ENCODE measurements at places on chromosomes 1 and 21.
A peak's percentile ranks its signal among the peaks of the same experiment; 100 is the strongest.

DNA sequence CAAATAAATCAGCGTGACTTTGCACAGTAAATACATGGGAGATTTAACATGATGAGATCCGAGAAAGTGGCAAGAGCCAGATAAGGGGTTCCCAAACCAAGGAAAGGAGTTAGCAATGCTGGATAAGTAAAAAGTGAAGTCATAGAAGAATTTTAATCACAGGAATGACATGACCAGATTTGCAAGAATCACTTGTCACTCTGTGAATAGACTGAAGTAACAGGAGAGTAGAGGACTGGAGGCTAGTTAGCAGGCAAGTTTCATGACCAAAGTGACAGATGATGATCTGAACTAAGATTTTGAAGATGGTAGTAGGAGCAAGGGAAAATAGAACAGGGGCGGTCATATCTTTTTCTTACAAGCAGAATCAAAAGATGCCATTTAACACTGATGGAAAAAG is 8.4 kb downstream of the CFH start:
- no peak for DNase-seq

DNA sequence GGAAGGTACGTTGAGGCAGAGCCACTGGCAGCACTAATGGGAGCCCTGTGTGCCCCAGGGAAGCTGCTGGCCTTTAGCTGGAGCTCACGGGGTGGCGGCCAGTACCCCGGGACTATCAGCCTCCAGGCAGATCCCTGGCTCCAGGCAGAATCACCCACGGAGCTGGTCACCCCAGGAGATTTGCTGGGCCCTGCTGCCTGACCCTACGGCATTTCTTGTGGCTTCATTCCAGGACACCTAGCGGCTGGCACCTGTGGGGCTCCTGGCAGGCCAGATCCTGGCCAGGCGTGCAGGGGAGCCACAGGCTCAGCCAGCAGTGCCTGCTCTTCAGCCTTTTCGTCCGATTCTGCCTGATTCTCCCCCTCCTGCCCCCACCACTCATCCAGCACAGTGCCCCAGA is 7.1 kb downstream of the PADI1 start:
- no peak for DNase-seq

DNA sequence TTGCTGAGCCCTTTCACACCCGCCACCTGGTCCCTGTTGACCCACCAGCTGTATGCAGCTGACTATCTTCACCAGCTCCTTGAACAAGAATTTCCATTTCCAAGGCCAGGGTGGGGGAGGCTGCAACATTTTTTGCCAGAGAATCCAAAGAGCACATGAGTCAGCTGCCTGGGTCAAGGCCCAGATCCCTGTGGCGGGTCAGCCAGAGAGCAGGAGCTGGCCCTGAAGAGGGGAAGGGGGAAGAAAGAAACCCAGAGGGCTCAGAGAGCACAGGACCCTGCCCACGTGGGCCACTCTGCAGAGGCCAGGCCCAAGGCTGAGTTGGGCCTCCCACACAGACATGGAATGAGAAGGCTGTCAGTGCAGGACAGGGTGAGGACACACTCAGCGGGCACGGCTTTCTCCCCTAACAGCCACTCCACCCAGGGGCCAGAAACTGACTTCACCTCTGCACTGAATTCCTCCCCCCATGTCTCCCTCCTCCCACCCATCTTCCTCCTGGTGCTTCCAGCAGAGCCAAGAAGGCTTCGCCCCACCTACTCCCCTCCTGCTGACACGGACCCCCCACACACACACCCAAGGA is 28.9 kb downstream of the S100A6 start:
- no peak for DNase-seq

DNA sequence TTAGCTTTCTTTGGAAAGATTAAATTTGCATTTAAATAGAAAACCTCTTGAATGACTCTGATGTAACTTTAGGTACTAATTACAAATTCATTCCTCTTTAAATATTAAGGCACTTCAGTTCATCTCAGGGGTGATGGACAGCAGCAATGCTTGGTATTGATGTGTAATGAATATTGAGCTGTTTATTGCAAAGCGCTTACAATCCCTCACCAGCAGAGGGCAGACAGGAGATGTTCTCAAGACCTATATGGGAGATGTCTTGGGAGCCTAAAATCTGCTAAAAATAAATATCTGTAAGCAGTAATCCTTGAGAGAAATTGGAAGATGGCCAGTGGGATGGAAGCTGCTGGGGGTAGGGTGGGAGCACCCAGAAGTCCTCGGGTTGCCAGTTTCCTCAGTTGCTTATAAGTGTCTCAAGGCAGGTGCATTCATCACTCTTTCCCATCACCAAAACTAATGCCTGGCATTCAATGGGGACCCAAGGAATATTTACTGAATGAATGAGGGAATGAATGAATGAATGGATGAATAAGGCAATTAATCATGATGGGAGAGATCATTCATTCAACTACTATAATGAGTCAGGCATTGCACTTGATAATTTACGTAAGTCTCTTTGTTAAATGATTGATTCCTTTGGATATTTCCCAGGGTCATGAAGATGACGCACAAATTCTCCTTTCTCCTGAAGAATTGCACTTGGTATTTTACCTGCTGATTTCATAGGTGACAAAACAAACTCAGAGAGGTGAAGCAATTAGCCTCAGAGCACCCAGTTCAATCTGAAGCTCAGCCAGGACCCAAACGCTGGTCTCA is 2.3 kb downstream of the KLHDC8A start:
- peak; percentile 26 for DNase-seq

- no peak for DNase-seq
These were observed 411.3 kb downstream of the DISC1 start for GRCh38 chr1:232037774-232038388.

- no peak for DNase-seq
These were observed 683.1 kb downstream of the LTN1 start for GRCh38 chr21:28309596-28309995.

- DNase-seq = no peak
These were observed 40.7 kb upstream of the DHCR24 start for GRCh38 chr1:54927472-54928240.

DNA sequence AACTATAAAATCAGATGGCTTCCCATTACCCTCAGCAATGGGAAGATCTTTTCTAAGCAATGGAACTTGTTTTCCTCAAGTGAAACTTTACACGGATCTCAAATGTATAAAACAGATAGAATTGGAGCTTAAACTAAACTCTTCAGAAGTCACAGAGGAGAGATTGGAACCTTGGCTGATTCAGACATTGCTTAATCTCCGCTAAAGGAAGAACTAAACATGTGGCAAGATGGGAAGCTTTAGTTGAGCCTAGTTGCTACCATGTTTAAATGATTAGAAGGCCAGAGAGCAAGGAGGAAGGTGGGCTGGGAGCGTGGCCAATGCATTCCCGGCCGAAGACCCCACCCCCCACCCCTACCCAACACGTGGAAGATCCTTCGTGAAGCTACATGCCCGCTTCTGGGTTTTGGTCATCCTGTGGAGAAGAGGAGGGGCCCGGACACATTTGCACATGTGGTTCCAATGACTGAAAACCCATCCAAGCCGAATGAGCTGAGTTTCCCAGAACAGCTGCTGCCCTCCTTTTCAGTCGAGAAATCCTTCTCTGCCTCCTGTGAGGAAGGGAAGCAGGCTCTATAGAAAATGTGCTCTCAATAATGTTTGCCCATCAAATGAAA is 164.3 kb downstream of the MIS18A start:
- no peak for DNase-seq
